ENCODE measurements at places on chromosomes 4 and X.

GRCh38 chr4:7691061-7691460, 248.6 kb downstream of the AFAP1 start:
- no peak for DNase-seq

- no peak for DNase-seq
Observed at GRCh38 chr4:8191136-8191747, 7.8 kb upstream of the SH3TC1 start.

- no peak for DNase-seq
Observed at GRCh38 chr4:123104310-123105025, 182.1 kb upstream of the NUDT6 start.

GRCh38 chr4:36394352-36394903, 113.0 kb downstream of the DTHD1 start:
- no peak for DNase-seq

DNA sequence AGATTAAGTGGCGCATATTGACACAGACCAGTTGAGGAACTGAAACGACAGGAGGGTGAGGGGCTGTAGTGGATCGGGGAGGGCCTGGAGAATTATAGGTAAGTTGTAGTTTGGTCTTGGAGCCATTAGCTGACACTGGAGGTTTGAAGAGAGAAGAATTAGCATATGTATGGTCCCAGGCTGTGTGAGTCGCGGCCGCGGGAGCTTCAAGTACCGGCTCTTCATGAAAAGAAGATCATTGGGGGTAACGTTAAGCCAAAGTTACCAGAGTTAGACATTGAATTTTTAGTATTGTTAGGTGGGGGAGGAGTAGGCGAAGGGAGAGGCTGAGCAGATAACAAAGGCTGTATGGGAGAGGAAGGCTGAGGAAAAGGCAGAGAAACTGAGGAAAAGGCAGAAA, 56.5 kb downstream of the ZNF674 start:
- DNase-seq, result peak; percentile 76

Data from HAP-1 (cell line).